ENCODE measurements at places on chromosomes 4 and X.

GRCh38 chr4:166823126-166823525 is 411.2 kb downstream of the SPOCK3 start:
- DNase-seq, result no peak

DNA sequence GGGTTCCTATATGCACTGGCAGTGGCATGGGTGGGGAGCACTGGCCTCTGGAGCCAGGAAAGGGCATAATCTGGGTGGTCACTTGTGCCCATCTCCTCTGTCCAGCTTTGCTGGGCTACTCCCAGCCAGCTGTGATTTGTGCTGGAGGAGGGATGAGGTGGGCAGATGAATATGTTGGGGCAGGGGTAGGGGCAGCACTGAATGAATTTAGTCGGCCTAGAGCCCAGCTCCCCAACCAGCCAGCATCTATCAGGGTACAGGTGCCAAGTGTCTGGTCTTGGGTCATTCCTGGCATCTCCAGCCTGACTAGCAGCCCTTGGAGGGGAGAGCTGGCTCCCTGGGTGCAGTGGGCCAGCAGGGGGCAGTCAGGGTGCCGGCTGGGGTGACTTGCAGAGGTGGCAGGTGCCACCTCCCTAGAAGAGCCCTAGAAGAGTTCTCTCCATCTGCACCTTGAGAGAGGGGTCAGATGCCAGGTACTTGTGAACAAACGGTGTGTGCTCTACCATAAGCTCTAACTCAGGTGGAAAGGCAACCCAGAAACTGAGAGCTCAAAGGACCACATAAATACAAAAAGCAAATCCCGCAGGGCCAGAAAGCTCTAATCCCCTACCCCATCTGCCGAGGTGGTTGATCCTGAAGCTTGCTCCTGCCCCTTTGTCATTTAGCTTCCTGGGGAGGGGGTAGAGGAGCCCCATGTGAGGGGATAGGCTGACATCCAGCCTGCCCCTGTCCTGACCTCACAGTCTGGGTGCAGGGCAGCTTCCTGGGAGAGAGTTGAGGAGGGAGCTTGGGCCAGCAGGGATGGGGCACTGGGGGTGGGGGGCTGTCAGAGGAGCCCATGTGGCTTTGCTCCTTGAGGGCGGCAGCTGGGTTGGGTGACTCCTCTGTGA is 2.2 kb downstream of the SORCS2 start:
- DNase-seq, result peak; percentile 30

DNA sequence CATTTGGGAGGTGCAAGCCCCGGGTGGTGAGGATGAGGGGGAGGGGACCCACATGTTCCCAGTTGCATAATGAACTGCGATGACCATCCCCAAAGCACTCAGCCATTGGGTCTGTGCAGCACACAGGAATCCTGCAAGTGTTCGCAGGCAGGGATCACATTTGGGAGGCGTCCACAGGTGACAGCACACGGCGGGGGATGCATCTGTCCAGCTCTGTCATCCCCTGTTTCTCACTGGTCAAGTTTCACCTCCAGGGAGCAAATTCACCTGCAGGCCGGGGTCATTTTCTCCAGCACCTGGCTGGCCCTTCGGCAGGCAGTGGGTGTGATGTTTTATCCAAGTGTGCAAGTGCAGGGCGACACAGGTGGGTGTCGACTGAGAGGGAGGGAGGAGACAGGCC is 33.3 kb upstream of the SORCS2 start:
- DNase-seq, result no peak

- DNase-seq, result peak; percentile 96
These were observed 41.4 kb upstream of the RASSF6 start for GRCh38 chr4:73661646-73662119.

GRCh38 chr4:113541933-113542332 is 219.6 kb downstream of the CAMK2D start:
- DNase-seq, result no peak

DNA sequence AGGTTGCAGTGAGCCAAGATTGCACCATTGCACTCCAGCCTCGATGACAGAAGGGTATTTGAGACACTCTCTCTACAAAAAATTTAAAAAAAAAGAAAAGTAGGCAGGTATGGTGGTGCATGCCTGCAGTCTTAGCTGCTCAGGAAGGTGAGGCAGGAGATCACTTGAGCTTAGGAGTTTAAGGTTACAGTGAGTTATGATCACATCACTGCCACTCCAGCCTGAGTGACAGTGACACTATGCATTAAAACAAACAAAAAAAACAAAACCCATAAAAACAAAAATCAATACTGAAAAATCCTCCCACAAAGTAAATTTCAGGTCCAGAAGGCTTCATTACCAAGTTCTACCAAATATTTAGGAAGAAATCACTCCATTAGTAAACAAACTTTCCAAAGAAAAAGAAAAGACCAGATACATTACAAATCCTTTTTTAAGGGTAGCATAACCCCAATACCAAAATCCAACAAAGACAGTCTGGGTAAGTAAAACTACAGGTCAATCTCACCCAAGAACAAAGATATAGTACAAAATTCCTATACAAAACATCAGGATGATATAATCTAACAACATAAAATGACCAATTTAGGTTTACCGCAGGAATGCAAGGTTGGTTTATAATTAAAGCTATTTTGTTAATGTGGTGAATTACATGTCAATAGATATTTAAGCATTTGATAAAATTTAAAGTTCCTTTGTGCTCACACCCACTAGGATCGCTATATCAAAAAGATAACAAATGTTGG is 11.7 kb downstream of the NELFA start:
- DNase-seq, result no peak

- DNase-seq, result no peak
These were observed 258.1 kb upstream of the AGTR2 start for GRCh38 chrX:115912372-115912897.

DNA sequence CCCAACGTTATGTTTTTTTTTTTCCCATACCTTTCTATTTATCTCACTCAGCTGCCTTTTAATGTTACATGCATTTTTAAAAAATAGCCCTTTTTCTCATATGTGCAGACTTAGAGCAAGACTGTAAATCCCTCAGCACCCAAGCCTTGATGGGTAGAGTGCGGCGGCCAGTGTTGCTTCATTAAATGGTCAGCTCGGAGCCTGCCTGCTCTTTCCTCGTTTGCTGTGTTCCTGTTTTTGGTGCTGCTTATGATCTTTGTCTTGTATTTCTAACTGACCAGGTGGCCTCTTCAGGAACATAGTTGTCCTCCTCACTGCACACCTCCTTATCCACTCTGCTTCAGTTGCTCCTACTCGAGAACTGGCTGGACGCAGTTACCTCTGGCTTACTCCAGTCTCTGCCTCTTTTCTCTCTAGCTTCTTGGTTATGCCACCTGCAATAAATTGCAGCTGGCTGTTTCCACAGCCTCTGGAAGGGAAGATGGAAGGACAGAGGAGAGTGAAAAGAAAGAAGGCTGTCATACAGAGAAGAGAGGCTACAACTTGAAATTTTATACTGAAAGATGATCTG is 10.7 kb downstream of the RBPJ start:
- no peak for DNase-seq

GRCh38 chrX:48698306-48698705 is 1.8 kb downstream of the SUV39H1 start:
- DNase-seq, result no peak

DNA sequence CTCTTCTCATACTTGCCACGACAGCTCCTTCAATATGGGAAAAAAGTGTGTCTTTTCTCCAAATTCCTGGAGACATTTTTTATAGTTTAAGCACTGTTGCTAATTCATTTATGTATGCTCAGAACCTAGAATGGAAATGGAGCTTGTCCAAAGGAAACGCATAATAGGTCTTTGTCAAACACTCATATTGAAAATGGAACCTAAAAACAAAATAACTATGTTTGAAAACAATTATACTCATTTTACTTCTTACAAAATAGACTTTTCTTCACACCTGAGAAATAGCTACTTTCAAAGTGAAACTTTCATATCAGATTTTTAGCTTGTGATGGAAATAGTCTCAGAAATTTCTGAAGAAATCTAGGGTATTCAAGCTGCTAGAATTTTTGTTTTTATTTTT is 529.7 kb upstream of the BOD1L1 start:
- no peak for DNase-seq

DNA sequence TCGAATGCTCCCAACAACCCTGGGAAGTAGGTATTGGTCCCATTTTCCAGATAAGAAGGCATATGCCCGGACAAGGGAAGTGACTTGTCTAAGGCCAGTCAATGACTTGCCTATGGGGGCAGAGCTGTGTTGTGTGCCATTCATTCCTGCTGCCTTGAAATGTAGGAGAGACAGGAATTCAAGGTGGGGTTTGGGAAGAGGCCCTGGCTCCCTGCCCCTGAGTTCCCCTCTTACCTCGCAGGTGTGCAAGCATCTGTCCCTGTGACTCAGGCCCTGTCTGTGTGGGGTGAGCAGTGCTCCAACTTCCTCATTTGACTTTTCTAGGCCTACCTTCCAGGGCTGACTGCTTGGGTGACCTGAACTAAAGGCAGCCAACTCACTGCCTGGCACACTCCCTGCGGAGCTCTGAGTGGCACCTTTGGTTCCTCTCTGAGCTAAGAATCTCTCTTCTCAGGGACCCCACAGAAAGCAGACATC is 5.1 kb downstream of the EFNB1 start:
- no peak for DNase-seq

DNA sequence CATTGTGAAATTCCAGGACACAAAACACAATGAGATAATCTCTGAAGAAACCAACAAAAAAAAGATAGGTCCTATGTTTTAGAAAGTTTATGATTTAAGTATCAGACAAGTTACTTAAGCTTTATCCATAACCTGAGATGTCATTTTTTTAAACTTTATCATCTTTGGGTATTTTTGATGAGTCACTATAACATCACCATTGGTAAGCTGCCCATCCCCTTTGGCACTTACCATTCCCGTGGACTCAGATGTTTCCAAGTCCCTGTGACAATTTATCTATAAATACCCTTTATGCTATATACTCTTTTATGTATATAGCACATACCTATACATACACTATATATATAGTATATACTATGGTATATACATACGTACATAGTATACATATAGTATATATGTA is 198.9 kb upstream of the GEMIN8 start:
- DNase-seq, result no peak

GRCh38 chr4:120855307-120856001 is 67.1 kb downstream of the PRDM5 start:
- no peak for DNase-seq

DNA sequence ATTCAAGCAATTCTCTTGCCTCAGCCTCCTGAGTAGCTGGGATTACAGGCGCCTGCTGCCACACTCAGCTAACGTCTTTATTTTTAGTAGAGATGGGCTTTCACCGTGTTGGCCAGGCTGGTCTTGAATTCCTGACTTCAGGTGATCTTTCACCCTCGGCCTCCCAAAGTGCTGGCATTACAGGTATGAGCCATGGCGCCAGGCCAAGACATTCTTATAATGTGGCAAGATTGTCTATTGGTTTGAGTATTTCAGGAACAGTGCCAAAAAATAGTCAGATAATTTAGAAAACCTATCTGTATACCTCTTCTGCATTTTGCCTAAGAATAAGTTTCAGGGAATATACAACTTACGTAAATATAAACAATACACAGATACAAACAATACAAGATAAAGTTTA is 136.8 kb downstream of the TMA16 start:
- no peak for DNase-seq

DNA sequence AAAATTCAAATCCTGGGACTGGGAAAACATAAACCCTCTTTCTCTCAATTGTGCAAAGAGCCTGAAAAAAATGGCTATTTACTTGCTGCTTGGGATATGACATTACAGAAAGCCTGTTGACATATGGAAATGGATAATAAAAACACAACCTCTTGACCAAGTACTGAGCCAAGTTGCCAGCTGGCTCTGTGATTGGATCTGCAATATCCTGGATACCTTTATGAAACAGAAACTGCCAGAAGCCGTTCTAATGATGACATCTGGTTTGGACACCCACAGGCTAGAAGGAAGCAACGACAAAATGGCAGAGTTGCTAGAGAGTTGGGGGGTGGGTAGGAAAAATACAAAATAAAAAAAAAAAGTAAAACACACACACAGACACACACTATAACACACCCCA is 481.4 kb downstream of the FAT4 start:
- no peak for DNase-seq

DNA sequence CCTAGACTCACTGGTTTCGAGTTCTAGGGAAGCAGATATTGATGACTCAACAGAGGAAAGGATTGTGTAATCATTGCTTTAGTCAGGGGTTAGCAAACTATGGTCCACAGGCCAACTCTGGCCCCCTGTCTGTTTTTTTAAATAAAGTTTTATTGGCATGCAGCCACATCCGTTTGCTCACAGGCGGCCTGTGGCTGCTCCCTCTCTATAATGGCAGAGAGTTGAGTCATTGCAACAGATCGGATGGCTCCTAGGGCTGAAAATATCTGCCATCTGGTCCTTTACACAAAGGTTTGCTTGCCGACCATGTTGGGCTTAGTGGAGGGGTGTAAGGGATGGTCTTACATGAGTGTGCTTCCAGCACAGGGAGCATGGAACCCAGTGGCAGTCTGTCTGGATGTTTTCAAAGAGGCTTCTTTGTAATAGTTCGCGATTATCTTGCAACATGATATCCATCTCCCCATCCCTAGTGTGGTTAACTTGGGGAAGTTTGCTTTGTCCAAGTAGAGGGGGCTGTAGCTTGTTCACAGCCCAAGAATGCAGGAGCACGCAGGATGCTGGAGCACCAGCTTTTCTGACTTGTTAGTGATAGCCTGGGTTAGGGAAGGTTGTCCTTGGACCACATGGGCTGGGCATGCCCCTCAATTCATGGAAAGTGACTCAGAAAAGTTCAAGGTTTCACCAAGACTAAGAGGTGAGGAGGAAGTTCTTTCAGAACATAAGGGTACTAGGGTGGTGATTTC is 59.3 kb upstream of the CLDN34 start:
- DNase-seq, result no peak

- no peak for DNase-seq
These were observed 64.0 kb upstream of the PGM2 start for GRCh38 chr4:37762294-37762990.

DNA sequence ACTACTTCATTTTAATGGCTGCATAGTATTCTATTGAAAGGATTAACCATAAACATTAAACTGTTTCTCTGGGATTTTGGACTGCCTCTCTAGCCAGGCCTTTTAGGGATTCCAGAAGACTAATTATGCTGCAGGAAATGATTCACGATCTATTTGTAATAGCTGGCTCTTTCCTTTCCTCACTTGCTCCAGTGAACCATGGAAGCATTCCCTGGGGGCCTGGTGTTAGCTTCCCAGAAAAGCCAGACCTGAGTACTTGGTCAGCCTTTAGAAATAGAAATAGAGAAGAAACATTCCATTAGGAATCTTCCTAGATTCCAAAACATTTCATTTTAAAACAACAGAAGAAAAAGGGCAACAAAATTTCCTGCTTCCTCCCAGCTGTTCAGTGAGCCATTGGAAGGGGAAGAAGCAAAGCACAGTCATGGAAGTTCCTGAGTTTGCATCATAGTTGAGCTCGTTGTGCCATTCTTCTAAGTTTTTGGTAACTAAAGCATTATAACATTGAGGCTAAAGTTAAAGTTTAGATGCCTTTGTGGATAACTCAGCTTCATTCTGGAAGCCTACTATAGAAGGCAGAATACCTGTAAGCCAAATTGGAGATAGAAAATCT is 83.5 kb downstream of the NPNT start:
- peak; percentile 62 for DNase-seq

DNA sequence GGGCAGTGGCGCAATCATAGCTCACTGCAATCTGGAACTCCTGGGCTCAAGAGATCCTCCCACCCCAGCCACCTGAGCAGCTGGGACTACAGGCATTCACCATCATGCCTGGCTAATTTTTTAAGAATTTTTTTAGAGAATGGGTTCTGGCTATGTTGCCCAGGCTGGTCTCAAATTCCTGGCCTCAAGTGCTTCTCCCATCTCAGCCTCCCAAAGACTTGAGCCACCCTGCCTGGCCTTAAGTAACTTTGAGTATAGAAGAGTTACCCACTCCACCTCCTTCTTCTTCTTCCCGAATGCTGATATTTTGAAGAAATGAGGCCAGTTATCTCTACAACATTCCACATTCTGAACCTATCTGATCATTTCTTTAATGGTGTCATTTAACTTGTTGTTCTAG is 72.4 kb upstream of the WWC2 start:
- no peak for DNase-seq
